COLO829 (cell line): ENCODE measurements at places on chromosomes 6 and 20.

DNA sequence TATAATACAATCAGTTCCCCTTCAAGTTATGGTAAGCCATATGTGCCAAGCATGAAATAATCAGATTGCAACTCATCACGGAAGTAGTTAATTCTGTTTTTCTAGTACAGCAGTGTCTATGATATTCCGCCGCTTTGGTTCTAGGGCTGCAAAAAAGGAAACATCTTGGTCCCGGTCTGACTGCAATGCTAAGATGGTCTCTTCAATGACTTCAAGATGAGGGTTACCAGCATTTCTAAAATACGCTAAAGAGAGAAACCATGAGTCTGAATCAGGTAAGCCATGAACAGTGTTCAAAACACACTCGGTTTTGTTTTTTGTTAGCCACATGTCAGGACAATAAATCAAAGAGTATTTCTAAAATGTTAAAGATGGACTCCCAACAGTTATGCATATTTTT is 3.2 kb upstream of the ANKRD60 start:
- no peak for DNase-seq

DNA sequence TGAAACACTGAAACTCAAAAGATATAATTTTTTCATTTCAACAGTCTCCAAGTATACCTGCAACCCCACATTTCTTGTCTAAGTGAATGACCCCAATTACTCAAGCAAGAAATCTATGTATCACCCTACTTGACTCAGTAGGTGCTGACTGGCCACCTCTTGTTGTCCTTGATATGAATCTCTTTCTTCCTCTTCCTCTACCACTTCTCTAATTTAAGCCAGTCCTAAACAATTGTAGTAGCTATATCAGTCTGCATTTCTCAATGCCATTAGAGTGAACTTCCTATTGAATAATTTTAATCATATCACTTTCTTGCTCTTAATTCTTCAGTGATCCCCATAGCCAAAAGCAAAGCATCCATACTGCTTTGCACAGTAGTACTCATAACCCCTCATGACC is 93.2 kb downstream of the NKAIN2 start:
- no peak for DNase-seq

DNA sequence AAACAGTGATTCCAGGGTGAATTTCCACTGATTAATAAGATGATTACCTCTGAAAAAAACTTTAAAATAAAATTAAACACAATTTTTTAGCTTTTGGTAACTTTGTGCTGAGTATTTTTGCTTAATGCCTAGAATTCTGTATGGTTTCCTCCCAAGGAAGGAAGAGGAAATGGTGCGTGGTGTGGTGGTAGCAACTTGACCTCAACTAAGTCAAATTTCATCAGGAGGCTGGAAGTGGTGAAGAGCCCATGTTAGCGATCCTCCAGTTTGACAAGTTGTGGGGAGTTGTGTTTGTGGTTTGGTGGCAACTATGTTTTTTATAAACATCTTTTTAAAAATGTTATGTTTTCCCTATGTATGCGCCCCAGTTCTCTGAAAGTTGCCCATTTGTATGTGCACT is 5.0 kb upstream of the RTF2 start:
- no peak for DNase-seq

DNA sequence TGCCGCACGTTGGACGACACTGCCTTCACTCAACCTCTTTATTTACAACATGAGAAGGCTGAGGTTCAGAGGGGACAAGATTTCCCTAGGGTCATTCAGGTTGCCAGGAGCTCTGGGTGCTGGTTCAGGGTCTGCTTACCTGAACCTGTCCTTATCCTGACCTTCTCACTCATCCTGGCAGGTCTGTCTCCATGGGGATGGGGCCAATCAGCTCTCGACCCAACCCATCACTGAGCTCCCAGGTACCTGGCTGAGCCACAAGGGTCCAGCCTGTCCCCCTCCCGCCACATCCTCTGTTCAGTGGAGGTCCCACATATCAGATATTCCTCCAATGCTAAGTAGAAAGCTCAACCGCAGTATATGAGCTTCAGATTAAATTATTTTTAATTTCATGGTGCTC is 225.6 kb downstream of the ANKRD60 start:
- no peak for DNase-seq

DNA sequence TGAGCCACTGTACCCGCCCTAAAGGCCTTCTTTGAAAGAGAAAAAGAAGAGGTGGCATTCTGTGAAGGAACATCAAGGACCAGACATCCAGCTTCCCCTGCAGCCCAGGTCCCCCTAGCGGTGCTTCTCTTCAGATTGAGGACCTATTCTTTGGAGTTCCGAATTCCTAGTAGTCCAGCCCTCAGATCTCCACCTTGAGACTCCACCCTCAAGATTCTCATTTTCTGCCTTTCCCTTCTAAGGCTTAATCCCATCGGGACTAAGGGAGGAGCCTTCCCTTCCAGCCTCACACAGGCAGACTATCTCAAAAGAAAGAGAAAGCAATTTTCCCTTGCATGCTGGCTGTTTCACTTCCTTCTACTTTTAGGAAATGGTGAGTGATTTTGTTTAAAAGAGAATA is 32.5 kb downstream of the MUC22 start:
- DNase-seq = peak; percentile 53

GRCh38 chr20:57938158-57939108 is 228.6 kb upstream of the PMEPA1 start:
- no peak for DNase-seq

DNA sequence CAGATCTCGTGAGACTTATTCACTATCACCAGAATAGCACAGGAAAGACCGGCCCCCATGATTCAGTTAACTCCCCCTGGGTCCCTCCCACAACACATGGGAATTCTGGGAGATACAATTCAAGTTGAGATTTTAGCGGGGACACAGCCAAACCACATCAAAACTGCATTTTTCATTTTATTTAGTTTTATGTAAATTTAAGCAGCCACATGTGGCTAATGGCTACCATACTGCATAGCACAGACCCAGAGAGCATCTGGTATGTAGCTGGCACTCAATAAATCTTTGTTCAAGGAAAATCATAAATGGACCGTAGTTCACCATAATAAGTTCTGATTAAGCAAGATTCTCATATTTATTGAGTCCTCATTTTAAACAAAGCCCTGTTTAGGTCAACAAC is 15.3 kb downstream of the GFOD1 start:
- no peak for DNase-seq

DNA sequence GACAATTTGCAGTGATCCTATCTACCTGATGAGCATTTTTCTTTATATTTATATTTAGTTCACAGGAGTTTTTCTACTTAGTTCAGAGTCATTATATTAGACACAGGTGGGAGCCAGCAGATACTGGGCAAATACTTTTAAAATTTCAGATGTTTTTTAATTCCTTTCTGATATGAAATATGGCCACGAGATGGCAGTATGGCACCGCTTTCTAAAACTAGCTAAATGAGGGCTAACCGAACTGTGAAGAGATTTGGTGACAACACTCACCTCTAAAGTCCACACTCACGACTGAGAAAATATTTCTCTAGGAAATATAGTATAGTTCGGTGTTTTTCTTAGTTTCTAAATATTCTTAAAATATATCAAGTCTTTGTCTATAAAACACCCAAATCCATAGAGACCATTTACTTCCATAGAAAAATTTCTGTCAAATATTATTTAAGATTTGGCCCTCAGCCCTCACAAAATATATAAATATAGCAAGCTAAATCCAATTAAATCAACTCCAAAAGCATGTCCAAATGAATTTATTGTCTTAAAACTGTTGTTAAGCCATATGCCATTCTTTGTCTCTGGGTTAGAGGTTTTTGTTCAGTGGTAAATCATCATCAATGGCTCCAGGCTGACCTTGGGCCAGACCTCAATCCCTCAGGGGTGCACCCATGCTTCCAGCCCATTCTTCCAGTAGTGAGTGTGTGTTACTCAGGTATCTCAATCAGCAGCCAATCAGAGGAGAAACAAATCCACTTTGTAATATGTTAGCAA is 63.6 kb downstream of the HUS1B start:
- peak; percentile 52 for DNase-seq

DNA sequence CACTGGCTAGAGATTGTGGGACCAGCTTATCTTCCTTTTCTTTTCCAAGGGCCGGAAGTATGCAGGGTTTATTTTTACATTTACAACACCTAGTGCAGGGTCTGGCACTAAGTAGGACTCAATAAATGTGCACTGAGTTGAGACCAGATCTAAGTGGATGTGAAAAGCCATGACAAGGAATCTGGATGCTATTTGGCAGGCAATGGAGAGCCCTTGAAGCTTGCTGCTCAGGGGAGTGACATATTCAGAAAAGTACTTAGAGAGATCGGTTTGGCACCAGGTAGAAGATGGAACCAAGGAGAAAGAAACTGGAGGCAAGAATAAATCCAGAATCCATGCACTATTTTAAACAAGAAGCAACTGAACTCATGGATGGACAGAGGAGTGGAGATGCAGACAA is 815.8 kb downstream of the MAFB start:
- DNase-seq = no peak

- peak; percentile 63 for DNase-seq
Measured at GRCh38 chr6:134822920-134823709, 126.8 kb downstream of the ALDH8A1 start.

GRCh38 chr6:8181951-8182845 is 79.8 kb upstream of the EEF1E1 start:
- no peak for DNase-seq

- DNase-seq = peak; percentile 2
Measured at GRCh38 chr6:73234733-73235132, 9.4 kb upstream of the KHDC1L start.

DNA sequence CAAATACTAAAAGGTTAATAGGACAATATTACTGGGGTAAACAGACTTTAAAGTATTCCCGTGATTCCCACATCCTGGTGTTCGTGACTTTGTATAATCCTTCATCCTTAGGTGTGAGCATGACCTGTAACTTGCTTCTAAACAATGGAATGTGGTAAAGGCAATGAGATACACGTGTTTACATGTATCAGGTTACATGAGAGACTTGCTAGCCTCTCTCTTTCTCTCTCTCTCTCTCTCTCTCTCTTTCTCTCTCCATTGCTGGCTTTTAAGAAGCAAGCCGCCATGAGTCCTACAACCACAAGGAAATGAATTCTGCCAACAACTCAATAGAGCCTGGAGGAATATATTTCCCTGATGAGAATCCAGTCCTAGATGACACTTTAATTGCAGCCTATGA is 83.9 kb upstream of the LGSN start:
- no peak for DNase-seq

- peak; percentile 89 for DNase-seq
Measured at GRCh38 chr6:154932515-154933027, 62.5 kb upstream of the TIAM2 start.

- peak; percentile 16 for DNase-seq
Measured at GRCh38 chr6:146968041-146968760, 236.0 kb upstream of the STXBP5 start.

GRCh38 chr6:94862112-94862511 is 715.2 kb upstream of the MANEA start:
- no peak for DNase-seq

DNA sequence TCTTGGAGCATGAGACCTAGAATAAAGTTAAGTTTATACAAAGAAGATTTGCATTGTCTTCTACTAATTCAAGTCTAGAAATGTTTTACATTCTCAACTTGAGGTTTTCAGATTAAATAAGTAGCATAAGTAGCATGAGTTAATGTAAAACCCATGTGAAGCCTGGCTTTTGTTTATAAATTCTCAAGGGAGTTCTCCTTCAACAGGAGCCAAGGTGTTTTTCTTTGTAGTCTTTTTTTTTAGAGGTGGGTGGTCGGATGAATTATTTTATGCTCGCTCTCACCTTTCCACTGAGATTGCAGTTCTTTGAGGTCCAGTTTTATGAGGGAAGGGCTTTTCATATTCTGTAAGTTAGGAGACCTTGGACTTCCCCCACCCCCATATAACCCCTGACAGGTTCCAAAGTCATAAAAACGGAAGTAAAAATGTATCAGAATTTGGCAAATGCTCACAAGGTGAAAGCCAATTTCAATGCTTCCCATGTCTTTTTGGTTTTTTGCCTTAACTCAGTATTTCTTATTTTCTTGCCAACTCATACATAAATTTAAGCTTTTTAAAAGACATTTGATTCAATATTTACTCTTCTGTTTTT is 244.3 kb upstream of the ASCC3 start:
- DNase-seq = no peak

DNA sequence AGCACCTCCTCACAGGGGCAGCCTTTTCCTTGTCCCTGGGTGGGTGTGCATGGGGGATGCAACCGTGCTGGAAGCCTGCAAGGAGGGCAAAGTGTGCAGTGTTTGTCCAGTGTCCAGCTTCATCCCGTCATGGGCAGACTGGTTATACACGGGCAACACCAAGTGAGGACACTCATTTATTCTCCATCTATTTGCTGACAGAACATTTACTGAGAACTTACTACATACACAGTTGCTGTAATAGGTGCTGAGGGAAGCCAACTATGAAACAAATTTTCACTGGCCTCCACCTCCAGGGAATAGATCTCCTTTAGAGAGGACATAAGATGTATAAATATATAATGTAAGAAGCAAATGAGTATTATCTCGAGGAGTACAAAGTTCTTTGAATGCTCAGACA is 136.7 kb downstream of the LRFN2 start:
- no peak for DNase-seq

- DNase-seq = no peak
Measured at GRCh38 chr6:55997223-55997874, 122.0 kb upstream of the BMP5 start.

DNA sequence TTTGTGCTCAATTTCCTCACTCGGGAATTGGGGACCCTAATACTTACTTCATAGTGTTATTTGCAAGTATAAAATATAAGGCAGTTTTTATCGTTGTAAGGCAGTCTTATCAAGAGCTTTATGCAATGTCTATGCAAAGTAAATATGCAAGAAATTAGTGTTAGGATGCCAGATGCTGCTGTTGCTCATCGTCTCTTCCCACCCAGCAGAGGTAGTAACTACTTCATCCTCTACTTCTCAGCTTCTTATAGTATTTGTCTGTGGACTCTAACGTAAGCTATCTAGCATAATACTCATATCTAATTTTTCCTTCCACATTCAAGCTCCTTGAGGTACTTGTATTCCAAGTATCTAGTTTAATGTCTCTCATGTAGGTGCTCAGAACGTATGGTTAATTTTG is 11.6 kb downstream of the PLCG1 start:
- no peak for DNase-seq

DNA sequence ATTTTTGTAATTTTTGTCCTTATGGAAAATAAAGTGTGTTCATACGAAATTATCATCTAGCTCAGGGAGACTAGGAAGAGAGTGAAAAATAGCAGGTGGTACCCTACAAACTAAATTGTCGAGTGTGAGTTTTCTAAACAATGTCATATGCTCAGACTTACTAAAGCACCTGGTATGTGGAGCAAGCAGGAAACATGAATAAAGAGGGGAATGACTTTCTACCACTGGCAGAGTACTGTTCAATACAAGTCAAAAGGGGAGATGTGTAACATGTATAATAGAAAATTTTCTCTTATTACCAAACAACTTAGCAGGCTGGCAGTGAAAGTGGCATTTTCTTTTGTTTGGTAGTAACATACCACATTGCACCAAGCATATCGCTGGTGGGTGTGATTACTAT is 36.1 kb downstream of the CTNNBL1 start:
- DNase-seq = no peak

DNA sequence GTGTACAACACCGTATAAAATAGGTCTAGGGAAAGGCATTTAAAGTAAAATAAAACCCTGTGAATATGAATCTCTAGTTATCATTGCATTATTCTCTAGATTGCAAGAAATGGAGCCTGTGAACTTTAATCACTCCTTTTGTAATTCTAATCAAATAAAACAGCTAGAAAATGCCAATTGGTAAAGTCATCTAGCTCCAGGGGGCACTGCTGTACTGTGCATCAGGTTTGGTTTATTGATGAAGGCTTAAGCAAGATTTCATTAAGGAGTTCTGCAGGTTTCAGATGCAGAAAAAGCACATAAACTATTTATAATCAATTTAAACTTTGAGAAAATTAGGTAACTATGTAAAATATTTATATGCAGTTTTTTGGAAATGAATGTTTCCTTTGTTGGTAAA is 645.0 kb downstream of the PHF3 start:
- peak; percentile 33 for DNase-seq
